ENCODE measurements at places on chromosomes 7 and 10.
A peak's percentile ranks its signal among the peaks of the same experiment; 100 is the strongest.

- DNase-seq, result no peak
Observed at GRCh38 chr7:39565538-39565937, 666 bp upstream of the YAE1 start.

- no peak for DNase-seq
Observed at GRCh38 chr10:100734295-100735086, 10.9 kb upstream of the PAX2 start.

DNA sequence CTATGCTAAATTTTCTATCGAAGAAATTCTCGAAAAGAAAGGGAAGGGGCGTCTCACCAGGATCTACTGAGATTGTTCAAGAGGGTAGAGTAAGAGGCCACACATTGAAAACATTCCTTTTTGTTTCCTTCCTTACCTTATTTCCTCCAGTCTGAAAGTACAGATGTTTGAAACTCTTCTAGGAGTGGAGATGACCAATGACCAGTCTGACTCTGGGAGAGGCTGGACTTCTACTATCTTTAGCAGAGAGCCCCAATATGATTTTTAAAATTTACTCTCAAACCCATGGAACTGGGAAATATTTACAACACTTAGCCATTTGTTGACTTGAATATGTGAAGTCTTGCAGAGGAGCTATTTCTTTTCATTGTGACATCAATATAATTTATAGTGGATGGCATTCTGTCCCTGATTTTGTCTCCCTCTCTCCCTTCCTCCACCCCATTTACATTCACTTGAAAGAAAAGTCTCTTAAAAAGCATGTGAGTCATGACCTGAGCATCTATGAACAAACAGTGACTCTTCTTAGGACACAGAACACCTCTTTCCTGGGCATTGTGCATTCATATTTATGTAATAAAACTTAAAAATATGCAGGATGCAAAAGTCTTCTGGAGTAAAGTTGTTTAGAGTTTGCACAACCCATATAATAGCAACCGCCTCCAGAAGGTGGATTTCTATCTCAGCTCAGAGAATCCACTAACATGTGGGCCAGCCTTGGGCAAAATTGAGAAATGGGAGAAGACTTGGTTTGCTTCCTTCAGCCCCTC lies 31.2 kb upstream of the BMPER start:
- DNase-seq, result no peak

DNA sequence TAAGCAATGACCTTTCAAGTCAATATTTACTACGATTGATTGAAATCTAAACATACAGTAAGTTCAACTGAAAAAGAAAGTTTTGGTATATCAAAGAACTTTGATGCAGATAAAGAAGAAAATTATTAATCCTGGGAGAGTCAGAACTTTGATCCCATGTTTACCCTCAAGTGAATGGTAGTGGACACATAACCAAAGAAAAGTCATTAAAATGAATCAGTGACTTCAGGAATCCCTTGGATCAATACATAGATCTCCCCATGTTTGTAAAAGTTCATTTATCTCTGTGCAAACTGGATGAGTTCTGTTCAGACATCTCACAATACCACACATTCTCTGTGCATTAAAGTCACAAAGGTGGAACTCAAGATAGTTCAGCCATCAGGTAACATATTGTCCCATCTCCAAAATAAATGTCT lies 75.5 kb upstream of the RELN start:
- DNase-seq, result no peak

DNA sequence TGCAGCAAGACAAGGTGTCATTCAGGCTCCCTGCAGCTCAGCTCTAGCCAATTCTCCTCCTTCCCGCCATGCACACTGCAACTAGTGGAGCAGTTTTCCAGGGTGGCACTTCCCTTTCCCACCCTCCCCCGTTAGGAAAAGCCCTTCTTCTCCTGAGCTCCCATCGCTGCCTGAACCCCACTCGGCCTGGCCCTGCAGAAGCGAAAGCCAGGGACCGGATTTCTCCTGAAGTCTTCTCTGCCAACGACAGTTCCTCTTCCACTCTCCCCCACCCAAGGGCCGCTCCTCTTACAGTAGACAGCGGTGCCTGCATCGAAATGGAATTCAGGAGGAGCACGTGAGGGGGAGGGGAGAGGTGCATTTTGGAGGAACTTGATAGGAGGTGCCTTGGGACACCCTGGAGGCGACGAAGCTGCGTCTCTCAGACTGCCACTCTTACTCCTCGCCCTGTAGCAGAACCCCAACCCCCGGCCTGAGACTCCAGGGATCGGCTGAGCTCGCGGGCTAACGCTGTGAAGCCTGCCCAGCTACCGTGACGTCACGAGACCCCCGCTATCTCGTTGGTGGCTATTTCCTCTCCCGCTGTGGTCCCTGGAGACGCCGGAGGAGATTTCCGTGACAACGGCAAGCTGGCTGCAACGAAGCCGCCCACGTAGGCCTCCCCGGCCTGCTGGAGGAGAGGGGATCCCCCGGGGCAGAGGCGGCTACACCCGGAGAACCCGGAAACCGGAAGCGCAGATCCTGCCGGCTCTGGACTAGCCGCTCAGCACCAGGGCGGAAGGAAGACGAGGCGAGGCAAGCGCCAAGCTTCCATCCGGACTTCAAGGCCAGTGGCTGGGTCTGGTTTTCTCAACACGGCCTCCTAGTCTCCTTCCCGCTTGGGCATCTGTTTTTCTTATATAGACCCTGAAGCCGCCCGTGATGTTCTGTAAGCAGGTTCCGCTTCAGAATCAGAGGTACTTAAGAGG lies 109.7 kb downstream of the RALA start:
- peak; percentile 94 for DNase-seq

DNA sequence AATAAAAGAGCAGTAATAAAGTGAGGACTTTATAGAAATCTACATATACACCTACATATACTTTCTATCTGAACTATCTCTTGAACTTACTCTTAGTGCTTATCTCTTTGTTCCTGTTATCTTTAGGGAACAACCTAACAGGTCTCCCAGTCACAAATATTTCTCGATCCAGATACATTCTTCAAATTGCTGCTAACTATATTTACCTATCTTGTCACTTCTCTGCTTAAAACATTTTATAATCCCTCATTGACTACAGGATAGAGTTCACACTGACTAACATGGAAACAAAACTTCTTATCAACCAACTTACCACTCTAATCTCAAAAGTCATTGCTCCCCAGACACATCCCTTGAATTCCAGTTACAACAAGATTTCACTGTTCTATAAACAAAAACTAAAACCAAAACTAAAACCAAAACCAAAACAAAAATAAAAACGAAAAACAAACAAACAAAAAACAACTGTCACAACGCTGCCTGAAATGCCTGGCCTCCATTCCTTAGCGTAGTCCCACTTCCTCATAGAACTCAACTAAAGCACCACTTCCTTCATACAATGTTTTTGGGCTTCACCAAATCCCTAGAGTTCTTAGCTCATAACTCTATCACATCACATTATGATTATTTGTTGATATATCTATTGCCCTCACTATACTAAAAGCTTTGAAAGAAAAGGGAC lies 134.7 kb downstream of the SEMA3D start:
- peak; percentile 16 for DNase-seq

DNA sequence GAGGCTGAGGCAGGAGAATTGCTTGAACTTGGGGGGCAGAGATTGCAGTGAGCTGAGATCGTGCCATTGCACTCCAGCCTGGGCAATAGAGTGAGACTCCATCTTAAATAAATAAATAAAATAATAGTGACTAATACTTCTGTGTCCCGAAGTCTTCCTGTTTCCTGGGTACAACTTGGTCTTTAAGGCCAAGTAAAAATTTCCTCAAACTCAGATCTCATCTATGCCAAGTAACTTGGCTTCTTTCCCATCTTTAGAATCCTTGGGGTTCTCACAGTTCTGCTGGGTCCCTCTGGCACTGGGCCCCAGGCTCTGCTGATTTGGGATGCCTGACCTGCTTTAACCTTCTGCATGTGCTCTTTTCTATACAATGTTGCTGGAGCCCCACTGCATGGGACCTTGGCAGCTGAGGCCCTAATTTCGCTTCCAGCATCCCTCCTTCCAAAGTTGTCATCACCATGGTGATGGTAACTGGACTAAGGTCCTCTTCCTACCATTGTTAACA lies 22.7 kb upstream of the AKR1B10 start:
- no peak for DNase-seq

DNA sequence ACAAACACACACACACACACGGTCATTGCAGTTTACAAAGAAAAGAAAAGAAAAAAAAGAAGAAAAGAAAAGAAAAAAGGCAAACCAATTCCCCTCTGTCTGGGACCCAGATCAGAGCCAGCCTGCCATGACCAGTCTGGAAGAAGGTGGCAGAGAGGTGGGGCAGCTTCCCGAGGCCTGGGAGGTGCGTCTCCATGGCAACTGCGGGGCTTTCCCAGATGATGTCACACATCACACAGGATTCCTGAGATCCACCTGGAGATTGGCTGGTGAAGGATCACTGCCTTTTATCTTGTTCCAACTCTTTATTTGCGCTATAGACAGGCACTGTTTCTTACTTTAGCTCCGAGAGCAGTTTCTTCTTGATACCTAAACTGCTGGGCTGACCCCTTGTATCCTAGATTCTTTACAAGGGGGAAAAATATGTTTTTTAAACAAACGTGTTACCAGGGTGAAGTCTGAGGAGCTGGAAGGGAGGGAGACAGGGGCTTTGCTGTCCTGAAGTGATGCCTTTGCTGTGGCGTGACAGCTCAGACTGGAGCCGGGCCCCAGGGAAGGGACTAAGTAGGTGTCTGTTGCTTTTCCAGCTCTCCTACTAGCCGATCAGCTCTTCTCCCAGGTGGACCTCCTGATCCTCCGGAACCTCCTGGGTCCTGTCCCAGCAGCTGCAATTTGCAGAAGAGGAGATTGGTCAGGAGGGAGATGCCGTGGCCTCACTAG lies 298.5 kb downstream of the KLF6 start:
- DNase-seq, result no peak

GRCh38 chr7:31192986-31193385 lies 140.9 kb downstream of the ADCYAP1R1 start:
- no peak for DNase-seq

- DNase-seq, result no peak
Observed at GRCh38 chr7:102152672-102153598, 133.7 kb upstream of the SH2B2 start.

DNA sequence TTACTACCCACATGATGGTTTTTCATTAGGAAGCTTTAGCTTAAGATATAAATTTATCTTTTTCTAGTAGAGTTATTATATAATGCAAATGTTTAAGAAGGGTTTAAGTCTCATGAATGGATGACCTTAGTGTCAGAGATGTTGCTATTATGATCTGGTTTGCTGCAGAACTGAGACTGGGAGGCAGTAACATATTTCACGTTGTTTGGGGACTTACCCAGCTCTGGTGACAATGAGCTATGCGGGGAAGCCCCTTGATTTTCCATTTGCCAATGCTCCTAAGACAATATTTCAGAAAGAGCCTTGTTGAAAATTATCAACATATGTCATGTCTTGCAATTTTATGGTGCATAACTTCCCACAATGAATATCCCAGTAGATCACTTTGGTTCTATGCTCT lies 754.6 kb downstream of the REEP3 start:
- DNase-seq, result no peak

DNA sequence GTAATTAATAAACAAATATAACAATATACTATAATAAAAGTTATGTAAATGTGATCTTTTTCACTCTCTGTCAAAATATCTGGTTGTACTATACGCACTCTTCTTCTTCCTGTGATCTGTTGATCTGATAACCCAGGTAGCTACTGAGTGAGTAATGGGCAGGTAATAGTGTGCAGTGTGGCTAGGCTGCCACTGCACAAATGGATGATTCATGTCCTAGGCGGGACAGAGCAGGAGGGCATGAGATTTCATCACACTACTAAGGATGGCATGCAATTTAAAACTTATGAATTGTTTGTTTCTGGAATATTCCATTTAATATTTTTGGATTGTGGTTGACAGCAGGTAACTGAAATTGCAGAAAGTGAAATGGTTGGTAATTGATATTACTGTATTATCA lies 44.5 kb downstream of the TAS2R16 start:
- no peak for DNase-seq

DNA sequence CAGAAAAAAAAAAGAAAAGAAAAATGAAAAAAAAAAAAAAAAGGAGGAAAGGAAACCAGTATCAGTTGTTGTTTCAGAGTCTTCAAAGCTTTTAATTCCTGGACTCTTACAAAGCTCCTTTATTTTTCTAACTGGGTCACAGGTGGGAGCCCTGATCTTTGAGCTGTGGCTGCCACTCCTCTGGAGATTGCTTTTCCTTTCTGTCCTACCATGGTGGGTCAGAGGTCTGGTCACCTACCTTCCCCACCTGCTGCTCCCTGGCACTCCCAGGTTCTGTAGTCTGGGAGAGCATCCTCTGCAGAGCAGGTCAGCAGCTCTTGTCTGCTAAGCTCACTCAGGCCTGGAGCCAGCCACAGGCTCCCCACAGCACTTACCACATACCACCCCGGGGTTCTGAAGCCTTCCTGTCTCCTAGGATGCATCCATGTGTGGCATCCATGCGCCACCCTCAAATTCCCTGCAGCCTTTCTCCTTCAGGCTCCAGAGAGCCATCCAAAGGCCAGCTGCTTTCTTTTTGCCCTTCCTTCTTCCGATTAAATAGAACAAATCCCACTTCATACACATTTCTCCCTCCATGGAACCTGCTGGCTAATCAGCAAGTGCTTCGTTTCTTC lies 73.2 kb upstream of the TPK1 start:
- DNase-seq, result no peak

GRCh38 chr7:135650831-135651573 lies 11.3 kb upstream of the STMP1 start:
- peak; percentile 35 for DNase-seq

DNA sequence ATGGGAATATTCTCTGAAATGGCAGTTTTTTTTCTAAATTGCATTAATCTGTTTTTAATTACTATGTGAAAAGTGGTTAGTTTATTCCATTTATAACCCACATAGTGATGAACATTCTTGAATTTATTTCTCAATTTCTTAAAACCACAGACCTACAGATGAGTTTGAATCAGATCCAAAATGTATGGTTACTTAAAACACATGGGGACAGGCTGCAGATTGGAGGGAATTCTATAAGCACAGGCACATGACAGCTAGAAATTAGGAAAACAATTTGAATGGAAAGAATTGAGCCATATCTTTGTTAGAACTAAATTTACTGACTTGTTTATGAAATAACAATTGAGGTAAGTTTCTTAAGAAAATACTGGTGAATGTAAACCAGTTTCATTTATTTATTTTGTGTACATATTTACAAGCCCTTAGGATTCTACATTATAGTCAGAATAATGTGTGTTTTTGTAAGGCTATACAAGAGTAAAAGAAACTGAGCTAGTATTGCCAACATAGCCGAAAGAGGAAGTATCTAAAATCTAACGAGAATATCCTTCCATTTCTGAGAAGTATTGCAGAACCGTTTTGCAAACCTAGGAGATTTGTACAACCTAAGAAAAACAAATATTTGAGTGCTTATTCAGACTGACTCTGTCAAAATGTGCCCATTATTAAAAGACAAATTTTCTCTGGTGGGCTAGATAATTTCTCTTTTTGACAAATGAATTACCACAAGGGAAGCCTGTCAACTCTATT lies 434.3 kb upstream of the SEMA3D start:
- peak; percentile 93 for DNase-seq

GRCh38 chr7:1228545-1229201 lies 4.0 kb upstream of the UNCX start:
- DNase-seq, result no peak

GRCh38 chr7:112411186-112411795 lies 39.0 kb upstream of the IFRD1 start:
- DNase-seq, result no peak
